ENCODE measurements at places on chromosomes 7 and 10. TPM values are rescaled to one million over a fixed set of nuclear protein-coding genes. Genes with fewer than 3 reads are reported as not detected.

Gene CDC14C
- total RNA-seq: not detected

Gene SHTN1
- 31.7 TPM for total RNA-seq

Gene DNAH11
- total RNA-seq: 29.9 TPM

GRCh38 chr7:127378537-127378936 is 14.0 kb downstream of the ZNF800 start:
- no peaks in the 10 kb centered on the region for H3K4me1 ChIP-seq
- no peaks in the 10 kb centered on the region for H3K27me3 ChIP-seq
- peaks cover 6% of the 10 kb centered on the region for H3K36me3 ChIP-seq
- H3K27ac ChIP-seq: no peak overlapping the region
- H3K4me3 ChIP-seq: no peak overlapping the region

Gene SNX10
- 2.8 TPM for total RNA-seq

Data from thyroid gland (tissue), 4 donors.